ENCODE measurements at places on chromosomes 5 and 9.

DNA sequence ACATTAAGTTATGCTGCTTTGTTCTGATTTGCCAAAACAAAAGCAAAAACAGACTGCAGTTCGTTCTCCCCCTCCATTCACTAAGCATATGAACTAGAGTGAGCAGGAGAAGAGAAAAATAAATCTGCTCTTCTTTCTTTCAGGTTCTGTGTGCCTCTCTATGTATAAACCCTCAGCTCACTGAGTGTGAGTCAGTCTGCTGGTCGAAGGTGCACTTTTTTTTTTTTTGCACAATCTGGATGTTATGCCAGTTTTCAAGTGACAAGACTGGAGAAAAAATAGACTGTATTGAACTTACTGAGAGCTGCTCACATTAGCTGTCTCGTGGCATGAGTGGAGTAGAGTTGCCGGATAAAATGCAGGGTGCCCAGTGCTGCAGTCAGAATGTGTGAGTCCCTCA lies 244.6 kb upstream of the ATP10B start:
- no peak for DNase-seq

GRCh38 chr5:132102944-132103331 lies 29.3 kb downstream of the CSF2 start:
- DNase-seq: no peak

- DNase-seq: no peak
These were observed 24.6 kb upstream of the BNIP1 start for GRCh38 chr5:173119719-173120118.

DNA sequence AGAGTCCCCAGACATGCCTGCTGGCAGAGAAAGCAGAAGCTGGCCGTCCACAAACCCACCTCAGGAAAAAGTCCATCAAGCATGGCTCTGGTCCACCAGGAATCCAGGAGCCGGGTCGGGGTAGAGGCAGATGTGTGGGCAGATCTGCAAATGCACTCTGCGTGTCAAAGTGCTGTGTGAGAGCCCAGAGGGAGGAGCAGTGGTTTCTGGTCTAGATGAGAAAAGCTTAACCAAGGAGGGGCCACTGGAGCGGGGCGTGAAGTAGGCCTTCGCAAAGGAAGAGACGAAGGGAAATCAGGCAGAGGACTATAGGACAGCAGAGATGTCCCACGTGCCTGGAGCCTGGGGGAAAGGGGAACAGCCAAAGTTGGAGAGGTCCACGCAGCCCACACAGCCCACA lies 40.0 kb downstream of the TTLL11 start:
- no peak for DNase-seq

- DNase-seq: no peak
These were observed 8.2 kb downstream of the PDLIM7 start for GRCh38 chr5:177489119-177489716.

GRCh38 chr5:1185629-1186350 lies 15.6 kb upstream of the SLC6A19 start:
- DNase-seq: no peak

DNA sequence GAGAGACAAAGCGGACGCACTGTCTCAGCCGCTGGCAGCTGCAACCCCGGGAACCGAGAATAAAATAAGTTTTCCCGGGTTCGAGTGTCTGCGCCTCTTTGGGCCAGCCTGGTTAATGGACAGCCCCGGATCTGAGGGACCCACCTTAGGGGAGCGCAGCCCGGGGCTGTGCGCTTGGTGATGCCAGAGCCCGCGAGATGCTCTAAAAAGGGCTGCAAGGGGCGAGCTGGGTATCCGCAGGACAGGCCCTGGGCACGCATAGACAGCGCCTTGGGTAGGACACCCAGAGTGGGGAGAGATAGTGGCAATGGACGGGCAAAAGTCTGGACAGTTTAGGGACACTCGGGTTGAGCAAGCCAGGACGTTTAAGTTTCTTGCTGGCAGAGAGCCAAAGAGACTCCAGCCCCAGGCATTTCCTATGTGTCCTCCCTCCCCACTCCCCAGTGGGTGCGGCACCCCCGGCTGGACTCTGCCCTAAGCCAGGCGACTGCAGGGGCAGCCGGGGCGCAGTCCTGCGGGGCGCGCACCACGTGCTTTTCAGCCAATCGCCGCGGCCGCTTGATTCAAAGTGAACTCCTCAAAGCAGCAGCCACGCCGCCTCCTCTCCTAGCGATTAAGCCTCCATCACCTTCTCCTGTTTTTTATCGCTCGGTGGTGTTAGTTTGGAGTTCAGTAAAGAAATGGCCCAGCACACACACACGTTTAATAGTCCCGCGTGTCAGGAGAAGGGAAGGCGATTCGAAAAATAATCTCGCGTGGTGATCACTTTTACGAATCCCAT lies 616 bp upstream of the ENC1 start:
- peak; percentile 78 for DNase-seq

GRCh38 chr5:126004636-126005035 lies 418.6 kb upstream of the GRAMD2B start:
- DNase-seq: no peak

DNA sequence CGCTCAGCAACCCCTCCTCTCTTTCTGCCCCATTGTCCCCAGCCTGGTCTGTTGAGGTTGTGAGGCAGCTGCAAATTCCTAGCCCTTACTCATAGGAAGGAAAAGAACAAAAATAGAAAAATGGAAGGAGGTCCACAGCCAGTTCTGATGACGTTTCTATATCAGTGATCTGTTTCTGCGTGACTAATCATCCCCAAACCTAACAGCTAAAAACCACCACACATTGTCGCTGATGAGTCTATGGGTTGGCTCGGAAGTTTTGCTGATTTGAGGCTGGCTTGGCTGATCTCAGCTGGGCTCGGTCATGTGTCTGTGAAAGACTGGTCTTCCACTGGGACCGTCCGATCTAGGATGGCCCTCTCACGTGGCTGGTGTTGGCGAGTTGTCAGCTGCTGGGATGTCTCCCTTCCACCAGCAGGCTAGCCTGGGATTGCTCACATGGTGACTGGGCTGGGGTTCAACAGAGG lies 200.6 kb upstream of the ZNF618 start:
- DNase-seq: no peak

DNA sequence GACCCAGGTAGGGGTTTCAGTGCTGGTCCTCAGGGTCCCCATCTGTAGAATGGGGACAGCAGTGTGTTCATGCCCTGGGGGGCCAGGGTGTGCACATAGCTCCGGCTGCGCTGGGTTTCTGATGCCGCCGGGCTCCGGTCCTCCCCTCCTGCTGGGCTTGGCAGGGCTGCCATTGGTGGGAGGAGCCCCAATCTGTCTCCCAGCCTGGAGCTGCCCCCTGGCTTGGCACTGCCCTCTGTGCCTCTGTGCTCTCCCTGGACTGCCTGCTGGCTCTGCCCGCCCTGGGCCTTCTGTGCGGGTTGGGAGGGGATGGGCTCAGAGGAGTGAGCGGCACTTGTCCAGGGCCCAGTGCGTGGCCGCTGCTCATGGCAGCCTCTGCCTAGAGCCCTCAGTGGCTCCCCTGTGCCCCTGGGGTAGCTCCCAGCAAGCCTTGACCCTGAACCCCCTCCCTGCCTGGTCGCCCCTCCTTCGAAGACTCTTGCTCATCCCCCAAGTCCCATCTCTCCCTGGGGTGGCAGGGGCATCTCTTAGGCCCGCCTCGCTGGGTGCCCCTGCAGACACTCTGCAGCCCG lies 35.7 kb downstream of the RXRA start:
- no peak for DNase-seq

- no peak for DNase-seq
These were observed 368.6 kb upstream of the ACO1 start for GRCh38 chr9:32015795-32016194.

DNA sequence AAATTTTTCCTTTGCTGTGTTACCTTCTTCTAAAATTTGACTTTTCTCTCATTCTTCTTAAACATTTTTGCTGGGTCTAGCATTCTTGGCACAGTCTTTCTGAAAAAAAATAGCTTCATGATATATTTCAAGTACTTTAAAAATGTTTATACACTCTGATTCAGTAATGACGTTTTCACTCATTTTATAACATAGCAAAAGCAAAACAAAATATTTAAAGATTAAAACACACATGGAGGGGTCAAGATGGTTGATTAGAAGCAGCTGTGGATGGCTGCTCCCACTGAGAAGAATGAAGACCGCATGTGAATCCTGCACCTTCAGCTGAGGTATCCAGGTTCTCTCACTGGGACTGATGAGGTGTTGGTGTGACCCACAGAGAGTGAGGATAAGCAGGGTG lies 188.2 kb downstream of the SGCD start:
- DNase-seq: no peak

GRCh38 chr9:35905051-35905781 lies 786 bp upstream of the HRCT1 start:
- no peak for DNase-seq

- DNase-seq: peak; percentile 51
These were observed 614.5 kb downstream of the MAT2B start for GRCh38 chr5:164119806-164120447.

All from nephron progenitor cell (in vitro differentiated cells).